ENCODE measurements at places on chromosomes 1 and 21.

DNA sequence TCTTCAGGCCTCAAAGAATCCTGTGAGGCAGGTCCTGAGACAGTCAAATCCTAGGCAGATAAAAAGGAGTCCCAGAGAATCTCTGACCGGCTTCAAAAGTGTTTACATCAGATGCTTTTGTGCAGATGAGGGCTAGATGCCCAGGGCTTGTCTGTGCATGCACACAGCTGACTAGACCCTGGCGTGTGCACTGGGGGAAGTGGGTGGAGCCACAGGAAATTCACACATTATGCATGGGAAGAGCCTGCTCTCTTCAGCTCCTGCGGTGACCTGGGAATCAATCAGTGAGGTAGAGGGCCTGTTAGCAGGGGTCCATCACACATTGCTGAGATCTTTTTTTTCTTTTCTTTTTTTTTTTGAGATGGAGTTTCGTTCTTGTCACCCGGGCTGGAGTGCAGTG, 36.6 kb upstream of the NHLH2 start:
- DNase-seq, result no peak

GRCh38 chr1:25662061-25662460, 45.5 kb downstream of the MAN1C1 start:
- DNase-seq, result no peak

DNA sequence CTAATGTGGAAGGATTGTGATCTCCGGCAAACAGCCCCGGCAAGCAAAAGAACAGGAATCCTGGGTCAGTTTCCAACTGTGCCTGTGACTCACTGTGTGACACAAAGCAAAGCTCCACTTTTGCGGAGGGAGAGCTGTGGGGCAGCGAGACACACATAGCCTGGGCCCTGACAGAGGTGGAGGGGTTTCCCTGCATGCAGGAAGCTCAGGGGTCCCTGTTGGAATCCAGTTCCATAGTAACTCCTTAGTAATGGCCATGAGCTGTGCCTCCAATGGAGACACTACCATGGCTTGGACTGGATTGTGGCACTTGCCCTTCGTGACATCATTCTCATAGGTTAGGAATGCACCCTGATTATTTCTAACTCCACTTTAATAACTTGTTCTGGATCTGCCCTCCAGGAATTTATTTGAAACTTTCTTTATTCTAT, 47.0 kb upstream of the ATF3 start:
- no peak for DNase-seq

DNA sequence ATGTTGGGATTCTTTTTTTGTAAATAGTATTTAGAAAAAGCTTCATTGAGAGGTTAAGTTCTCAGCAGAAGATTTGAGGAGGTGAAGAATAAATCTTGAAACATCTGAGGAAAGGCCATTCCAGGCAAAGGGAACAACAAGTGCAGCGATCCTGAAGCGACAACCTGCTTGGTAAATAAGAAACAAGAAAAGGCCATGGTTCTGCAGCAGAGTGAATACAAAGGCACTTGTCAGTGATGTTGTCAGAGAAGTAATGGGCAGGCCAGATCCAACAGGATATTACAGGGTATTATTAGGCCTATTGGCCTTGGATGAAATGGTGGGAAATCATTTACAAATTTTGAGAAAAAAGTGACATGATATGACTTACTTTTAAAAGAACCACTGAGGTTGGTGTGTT, 960.0 kb downstream of the PLA2G4A start:
- no peak for DNase-seq

DNA sequence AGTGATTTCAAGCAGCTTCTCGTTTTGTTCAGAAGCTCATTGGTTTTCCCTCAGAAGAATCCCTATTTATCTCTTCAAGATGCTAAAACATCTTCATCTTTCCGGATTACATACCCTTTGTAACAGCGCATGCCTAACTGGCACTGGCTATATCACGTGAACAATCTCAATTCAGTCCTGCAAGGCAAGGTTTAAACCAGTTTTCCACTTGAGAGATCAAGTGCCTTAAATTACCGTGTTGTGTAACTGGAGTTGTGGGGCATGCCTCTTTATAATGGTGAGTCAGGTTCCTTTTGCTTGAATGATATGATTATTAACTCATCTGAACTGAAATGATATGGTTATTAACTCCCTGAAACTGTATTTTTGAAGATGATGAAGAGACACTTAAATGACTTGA, 11.0 kb upstream of the ZFP69B start:
- no peak for DNase-seq

All from heart left ventricle (tissue), 16 donors.